Right cardiac atrium (tissue), 5 donors: ENCODE measurements at places on chromosomes 1 and 21. TPM values are rescaled to one million over a fixed set of nuclear protein-coding genes. Genes with fewer than 3 reads are reported as not detected.

DNA sequence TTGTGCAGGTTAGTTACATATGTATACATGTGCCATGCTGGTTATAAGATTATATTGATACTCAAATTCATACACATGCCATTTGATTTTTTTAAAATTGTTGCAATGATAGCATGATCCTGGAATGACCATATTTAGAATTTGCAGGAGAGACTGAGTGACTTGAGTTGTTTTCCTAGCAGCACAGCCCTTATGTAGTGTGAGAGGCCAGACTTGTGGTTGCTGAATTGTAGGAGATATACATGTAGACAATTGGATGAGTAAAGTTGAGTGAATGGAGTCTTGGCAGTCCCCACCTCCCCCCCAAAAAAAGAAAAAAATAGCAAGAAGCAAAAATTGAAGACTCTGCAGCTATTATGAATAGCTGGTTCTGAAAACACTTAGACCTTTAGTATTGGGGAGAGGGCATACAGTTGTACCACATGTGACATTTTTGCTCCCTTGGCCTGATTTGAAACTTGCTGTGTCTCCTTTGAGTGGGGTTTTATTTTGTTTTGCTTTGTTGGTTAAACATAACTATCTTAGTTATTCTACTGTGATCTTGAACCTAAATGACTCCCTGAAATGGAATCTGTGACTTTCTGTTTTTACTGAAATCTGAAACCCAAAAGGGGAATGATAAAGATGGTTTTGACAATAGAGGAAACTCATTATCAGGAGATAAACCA, 280.3 kb downstream of the HMCN1 start:
- DNase-seq: no peak

- no peak for DNase-seq
Measured at GRCh38 chr21:15682186-15682895, 47.4 kb upstream of the USP25 start.

- DNase-seq: no peak
Measured at GRCh38 chr1:44970317-44970716, 16.1 kb downstream of the EIF2B3 start.

DNA sequence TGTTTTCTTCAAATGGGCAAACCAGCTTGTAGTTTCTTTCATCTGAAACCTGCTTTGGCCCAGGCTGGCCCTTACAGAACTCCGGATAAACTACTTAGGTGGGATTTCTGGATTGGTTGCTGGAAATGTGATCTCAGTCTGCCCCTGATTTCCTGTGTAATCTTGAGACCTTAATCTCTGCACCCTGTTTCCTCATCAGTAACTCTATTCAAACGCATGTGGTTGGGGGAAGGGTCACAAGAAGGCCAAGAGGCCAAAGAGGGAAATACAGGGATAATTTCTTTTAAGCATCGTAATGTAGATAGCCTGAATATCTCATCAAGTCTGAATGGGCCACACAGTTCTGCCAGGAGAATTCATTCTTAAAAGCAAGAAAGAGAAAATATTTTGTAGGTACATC, 483.6 kb downstream of the LTN1 start:
- DNase-seq: no peak

DNA sequence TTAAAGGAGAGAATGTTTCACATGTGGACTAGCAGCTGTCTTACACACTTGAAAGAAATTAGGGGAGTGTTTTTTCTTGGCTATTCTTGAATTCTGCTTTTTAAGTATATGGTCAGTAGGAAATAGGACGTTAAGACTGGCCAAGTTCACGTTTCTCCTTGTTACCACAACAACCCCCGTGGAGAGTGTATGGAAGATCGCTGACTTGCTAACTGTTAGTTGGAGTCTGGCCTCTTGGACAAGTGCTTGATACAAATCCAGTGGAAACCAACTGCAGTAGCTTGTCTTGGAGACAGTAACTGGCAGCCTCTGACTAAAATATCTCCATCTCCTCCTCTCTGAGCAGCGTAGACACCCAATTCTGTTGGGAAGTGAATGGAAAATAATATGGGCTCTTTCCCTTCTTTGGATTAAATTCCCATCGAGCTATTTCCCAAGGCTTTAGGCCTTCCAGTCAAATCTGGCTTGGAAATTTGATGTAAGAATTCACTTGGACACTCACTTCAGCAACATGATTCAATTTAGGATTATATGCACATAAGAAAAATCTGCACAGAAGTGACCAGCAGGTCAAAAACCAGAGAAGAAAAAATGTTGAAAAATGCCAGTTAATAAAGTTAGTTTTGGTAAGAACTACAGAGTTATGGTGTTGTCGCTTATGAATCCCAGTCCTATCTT, 3.6 kb upstream of the NFIA start:
- DNase-seq: no peak

- no peak for DNase-seq
Measured at GRCh38 chr1:214067853-214068703, 80.3 kb downstream of the PROX1 start.

DNA sequence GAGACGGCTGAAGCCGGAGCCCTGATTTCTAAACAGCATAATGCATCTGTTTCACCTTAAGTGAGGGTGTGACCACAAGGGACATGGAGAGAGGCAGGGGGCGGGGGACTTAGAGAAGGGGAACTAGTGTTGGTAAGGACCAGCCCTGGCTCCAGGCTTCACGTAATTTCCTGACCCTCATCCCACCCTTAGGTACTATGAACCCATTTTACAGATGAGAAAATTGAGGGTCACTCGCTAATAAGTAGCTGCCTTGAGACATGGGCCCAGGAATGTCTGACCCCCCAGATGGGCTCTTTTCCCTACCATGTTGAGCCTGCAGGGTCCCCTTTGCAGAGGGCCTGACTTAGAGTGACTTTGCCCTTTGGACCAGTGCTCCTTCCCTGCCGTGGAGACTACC, 4.7 kb downstream of the EPHA8 start:
- DNase-seq: no peak

DNA sequence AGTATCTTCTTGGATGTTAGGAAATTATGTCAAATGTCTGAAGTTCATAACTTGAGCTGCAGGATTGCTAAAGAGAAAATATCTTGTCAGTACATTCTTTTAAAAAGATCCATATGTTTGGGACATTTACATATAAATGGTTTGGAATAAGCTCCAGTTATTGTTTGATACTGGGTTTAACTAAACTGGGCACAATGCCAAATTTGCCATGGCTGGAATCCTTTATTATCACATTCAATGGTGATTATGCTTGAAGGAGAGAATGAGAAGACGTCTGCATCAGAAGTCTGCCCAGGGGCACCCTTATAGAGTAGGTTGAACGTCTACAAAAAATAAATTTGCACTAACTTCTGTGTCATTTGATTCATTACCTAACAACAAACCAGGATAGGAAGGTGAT, 652.5 kb downstream of the AMY1C start:
- no peak for DNase-seq

DNA sequence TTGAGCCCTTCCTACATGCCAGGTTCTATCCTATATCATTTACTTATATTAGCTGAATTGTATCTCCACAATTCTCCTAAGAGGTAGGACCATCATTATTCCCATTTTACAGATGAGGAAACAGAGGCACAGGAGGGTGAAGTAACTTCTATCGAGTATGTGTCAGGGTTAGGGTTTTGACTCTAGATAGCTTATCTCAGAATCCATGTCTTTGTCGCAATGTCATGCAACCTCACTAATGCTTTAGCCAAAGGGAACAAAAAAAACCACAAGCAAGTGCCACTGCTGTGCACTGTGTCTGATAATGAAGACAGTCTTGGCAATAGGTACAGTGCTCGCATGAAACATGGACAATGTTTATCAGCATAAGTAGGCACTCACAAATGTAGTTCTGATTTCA, 95.4 kb upstream of the CLDN14 start:
- no peak for DNase-seq

DNA sequence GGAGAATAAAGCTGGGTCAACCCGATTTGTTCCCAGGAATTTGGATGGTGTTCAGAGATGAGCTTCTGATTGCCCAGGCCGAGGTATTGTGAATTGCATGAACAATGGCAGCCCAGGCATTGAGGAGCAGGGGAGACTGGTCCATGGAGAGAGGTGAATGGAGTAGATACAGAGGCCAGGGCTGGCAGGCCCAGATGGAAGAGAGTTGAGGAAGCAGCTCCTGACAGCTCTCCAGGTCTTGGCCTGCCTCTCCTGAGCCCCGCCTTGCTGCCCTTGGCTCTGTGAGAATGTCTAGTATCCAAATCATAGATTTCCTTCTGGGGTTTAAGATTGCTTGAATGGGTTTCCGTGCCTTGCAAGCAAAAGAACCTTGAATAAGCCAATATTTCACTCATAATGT, 11.5 kb downstream of the ABCA4 start:
- no peak for DNase-seq

DNA sequence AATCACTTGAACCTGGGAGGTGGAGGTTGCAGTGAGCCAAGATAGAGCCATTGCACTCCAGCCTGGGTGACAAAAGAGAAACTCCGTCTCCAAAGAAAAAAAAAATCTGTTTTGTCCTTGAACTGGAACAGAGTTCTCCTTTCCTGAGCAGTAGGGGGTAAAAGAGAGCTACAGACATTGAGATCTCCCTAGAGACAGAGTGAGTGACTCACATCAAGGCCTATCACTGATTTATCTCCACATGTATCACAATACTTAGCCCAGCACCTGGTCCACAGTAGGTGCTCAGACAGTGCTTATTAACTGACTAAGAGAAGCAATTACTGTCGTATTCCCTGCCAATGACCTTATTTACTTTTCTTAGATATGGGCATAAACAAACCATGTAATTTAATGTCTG, 354.1 kb upstream of the C1orf87 start:
- no peak for DNase-seq

DNA sequence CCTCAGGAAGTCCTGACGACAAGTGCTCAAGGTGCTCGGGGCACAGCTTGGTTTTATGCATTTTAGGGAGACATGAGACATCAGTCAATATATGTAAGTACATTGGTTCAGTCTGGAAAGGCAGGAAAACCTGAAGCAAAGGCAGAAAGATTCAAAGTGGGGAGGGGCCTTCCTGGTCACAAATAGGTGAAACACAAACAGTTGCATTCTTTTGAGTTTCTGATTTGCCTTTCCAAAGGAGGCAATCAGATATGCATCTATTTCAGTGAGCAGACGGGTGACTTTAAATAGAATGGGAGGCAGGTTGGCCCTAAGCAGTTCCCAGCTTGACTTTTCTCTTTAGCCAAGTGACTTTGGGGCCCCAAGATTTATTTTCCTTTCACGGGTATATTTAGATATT, 8.9 kb upstream of the RNF187 start:
- DNase-seq: no peak

Gene DDAH1
- 6.0 TPM for total RNA-seq

Gene OPTC
- total RNA-seq: not detected

Gene HES5
- total RNA-seq: 0.61 TPM

Gene ACKR1
- total RNA-seq: 3.9 TPM

Gene SERTAD4
- 9.5 TPM for total RNA-seq

Gene TGFB2
- 1.8 TPM for total RNA-seq

Gene CELA3A
- 0.86 TPM for total RNA-seq

Gene HMGB4
- total RNA-seq: not detected

Gene PRKCZ
- total RNA-seq: 21.6 TPM

Gene CITED4
- total RNA-seq: 44.5 TPM
